Activated CD8-positive, alpha-beta T cell treated with anti-CD3 and anti-CD28 coated beads, Interleukin-2, amount 10 ng/mL, durations not matched to agents 7 days and 5 days (primary cell): ENCODE measurements at places on chromosomes 7 and 10.
A peak's percentile ranks its signal among the peaks of the same experiment; 100 is the strongest.

GRCh38 chr7:87110778-87111177, 41.5 kb upstream of the DMTF1 start:
- DNase-seq: no peak
- peaks cover 12% of the 10 kb centered on the region for H3K27me3 ChIP-seq
- no peak overlapping the region for H3K27ac ChIP-seq
- no peaks in the 10 kb centered on the region for H3K4me1 ChIP-seq
- no peak overlapping the region for H3K4me3 ChIP-seq
- no peaks in the 10 kb centered on the region for H3K36me3 ChIP-seq

DNA sequence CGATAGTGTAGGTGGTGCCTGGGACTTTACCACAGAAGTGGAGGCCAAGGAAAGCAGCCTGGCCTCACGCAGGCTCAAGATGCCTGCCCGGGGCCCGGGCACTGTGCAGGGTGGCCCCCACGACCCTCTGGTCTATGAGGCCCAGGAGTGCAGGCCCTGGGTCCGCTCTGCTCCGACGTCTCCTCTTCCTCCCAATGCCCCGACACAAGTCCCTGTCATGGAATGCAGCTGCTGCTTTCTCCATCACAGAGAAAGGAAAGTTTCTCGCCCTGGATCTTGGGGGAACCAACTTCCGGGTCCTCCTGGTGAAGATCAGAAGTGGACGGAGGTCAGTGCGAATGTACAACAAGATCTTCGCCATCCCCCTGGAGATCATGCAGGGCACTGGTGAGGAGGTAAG, 28.3 kb upstream of the HK1 start:
- H3K27ac ChIP-seq: no peak overlapping the region
- no peaks in the 10 kb centered on the region for H3K36me3 ChIP-seq

DNA sequence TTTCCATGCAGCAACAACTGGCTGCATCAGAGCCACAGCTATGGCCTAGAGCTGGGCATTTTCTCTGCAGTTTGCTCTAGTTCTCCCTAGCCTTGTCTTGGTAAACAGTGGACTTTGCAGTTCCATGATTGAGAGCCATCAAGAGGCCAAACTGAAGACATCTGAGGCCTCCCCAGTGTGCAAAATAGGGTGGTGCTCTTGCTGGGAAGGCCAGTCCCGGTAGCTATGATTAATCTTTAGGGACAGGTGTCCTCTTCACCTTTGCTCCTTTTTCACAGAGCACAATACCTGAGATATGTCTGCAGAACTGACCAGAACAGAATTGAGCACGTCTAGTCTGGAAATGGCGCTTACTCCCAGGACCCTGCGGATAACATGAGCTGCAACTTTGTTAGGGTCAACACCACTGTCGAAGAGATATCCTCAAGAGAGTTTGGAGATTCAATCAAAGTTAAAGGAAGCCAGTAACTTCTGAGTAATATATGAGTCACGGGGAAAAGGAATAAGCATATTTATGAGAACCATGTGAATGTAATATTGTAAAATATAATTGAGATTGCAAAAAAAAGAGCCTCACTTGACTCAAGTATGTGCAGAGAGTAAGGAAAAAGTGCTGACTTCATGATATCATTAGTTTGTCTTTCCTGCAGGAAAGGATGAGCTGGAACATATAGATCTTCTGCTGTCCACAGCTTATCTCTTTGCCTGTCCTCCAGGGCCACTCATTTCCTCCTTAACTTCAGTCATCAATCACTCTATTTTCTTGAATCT, 76.7 kb downstream of the ANK3 start:
- no peaks in the 10 kb centered on the region for H3K27me3 ChIP-seq
- H3K4me1 ChIP-seq: peaks cover 6% of the 10 kb centered on the region
- no peak for DNase-seq
- H3K36me3 ChIP-seq: no peaks in the 10 kb centered on the region
- no peak overlapping the region for H3K4me3 ChIP-seq

GRCh38 chr7:42677751-42678699, 233.8 kb downstream of the C7orf25 start:
- no peak overlapping the region for H3K27ac ChIP-seq
- no peaks in the 10 kb centered on the region for H3K36me3 ChIP-seq
- no peaks in the 10 kb centered on the region for H3K4me1 ChIP-seq

DNA sequence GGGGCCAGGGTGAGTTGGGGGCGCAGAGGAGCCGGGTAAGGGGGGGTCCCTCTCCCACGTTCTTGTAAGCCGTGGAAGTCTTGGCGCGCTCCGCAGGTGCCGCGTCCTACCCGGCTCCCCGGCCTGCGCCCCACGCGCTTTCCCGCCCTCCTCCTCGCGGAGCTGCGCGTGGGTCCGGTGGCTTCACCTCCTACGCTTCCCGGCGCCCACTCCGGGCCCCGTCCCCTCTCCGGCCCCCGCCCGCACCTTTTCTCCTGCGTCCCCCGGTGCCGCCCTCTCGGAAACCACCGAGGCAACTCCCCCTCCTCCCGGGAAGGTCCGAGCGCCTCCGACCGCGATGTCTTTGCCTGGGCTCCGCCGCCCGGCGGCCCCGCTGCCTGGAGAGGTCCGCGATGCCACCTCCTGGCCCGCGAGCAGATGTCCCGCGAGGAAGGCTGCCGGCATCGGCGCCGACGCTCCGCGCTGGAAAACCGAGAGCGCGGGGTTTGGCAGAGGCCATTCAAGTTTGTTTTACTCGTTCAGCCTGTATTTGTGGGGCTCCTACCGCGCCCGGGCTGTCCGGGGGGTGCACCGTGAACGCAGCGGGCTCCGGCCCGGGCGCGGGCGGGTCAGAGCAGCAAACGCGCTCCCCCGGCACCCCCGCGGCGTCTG, 2.4 kb upstream of the NKX6-2 start:
- DNase-seq: no peak
- H3K4me3 ChIP-seq: no peak overlapping the region
- peaks cover 2% of the 10 kb centered on the region for H3K36me3 ChIP-seq
- no peak overlapping the region for H3K27ac ChIP-seq

DNA sequence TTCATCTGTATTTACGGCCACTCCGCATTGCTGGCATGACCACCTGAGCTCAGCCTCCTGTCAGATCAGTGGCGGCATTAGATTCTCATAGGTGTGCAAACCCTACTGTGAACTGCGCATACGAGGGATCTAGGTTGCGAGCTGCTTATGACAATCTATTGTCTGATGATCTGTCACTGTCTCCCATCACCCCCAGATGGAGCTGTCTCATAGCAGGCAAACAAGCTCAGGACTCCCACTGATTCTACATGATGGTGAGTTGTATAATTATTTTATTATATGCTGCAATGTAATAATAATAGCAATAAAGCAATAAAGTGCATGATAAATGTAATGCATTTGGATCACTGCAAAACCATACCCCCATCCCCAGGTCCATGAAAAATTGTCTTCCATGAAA, 1172.9 kb upstream of the AUTS2 start:
- DNase-seq: no peak
- H3K27ac ChIP-seq: no peak overlapping the region
- H3K27me3 ChIP-seq: no peaks in the 10 kb centered on the region
- H3K36me3 ChIP-seq: no peaks in the 10 kb centered on the region
- H3K4me1 ChIP-seq: no peaks in the 10 kb centered on the region
- H3K4me3 ChIP-seq: no peak overlapping the region

DNA sequence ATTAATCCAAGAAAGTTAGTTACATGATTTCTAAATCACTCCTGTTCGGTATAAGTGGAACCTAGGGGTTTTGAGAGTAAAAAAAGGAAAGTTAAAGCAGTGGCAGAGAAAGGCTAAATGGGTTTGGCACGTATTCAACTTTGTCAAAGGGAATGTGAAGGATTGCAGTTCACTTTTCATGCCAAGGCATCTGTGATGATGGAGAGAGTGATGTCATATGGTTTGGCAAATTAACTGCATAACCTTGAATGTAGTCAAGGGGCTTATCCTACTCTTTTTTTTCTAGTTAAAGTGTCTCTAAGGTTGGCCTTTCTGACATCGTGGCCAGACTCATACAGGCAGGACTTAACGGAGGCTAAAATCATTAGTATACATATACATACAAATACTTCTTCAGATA, 277.8 kb downstream of the EXOC4 start:
- H3K4me1 ChIP-seq: no peaks in the 10 kb centered on the region
- H3K4me3 ChIP-seq: no peak overlapping the region
- no peaks in the 10 kb centered on the region for H3K27me3 ChIP-seq
- H3K36me3 ChIP-seq: no peaks in the 10 kb centered on the region
- no peak for DNase-seq
- no peak overlapping the region for H3K27ac ChIP-seq

GRCh38 chr7:8065356-8065813, 96.8 kb downstream of the GLCCI1 start:
- H3K4me3 ChIP-seq: no peak overlapping the region
- H3K27me3 ChIP-seq: no peaks in the 10 kb centered on the region
- no peak overlapping the region for H3K27ac ChIP-seq
- no peak for DNase-seq
- peaks cover 36% of the 10 kb centered on the region for H3K36me3 ChIP-seq

GRCh38 chr7:50491943-50492342, 41.8 kb upstream of the FIGNL1 start:
- no peaks in the 10 kb centered on the region for H3K36me3 ChIP-seq
- H3K4me1 ChIP-seq: no peaks in the 10 kb centered on the region
- peak; percentile 10 for DNase-seq
- H3K4me3 ChIP-seq: no peak overlapping the region
- no peak overlapping the region for H3K27ac ChIP-seq

DNA sequence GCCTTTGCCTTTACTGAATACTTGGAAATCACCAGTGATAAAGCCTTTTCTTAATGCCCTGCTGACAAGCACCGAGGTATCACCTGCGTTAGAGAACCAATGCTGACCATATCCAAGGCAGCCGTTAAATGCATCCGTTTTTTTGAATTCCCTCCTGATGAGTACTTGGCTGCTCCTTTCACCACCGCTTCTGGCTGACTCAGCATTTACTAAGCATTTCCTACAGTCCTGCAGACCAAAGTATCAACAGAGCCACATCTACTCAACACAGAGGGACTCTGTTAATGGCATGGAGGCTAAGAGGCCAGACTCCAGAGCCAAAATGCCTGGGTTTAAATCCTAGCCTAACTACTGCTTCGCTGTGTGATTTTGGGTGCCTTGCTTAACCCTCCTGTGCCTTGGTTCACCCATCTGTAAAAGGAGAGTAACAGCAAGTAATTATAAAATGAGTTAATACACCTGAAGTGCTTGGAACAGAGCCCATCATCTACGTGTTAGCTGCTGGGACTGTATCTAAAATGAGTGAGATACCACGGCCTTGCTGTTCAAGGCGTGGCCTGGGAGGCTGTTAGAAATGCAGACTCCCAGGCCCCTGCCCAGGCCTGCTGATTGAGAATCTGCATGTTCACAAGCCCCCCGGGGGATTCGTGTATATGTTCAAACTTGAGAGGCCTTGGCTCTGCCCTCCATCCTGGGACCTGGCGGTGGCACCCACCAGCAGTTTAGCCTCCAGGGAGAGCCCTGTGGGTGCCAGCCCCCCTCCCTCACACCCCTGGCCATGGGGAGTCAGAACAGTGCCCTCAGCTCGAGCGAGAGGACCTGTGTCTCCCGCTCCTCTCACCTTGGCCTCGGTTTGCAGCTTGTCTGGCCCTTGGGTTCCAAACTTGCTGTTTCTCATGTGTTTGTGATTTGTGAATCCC, 30.8 kb upstream of the EFCAB10 start:
- H3K27ac ChIP-seq: no peak overlapping the region
- no peak for DNase-seq
- H3K4me1 ChIP-seq: no peaks in the 10 kb centered on the region
- H3K4me3 ChIP-seq: no peak overlapping the region

- H3K27ac ChIP-seq: no peak overlapping the region
- no peak overlapping the region for H3K4me3 ChIP-seq
- H3K36me3 ChIP-seq: no peaks in the 10 kb centered on the region
- DNase-seq: no peak
- no peaks in the 10 kb centered on the region for H3K27me3 ChIP-seq
Measured at GRCh38 chr7:41643616-41644015, 59.3 kb downstream of the INHBA start.

GRCh38 chr7:140458201-140458600, 21.1 kb downstream of the MKRN1 start:
- peaks cover 56% of the 10 kb centered on the region for H3K36me3 ChIP-seq
- H3K27me3 ChIP-seq: no peaks in the 10 kb centered on the region
- DNase-seq: no peak
- H3K4me1 ChIP-seq: peaks cover 19% of the 10 kb centered on the region

DNA sequence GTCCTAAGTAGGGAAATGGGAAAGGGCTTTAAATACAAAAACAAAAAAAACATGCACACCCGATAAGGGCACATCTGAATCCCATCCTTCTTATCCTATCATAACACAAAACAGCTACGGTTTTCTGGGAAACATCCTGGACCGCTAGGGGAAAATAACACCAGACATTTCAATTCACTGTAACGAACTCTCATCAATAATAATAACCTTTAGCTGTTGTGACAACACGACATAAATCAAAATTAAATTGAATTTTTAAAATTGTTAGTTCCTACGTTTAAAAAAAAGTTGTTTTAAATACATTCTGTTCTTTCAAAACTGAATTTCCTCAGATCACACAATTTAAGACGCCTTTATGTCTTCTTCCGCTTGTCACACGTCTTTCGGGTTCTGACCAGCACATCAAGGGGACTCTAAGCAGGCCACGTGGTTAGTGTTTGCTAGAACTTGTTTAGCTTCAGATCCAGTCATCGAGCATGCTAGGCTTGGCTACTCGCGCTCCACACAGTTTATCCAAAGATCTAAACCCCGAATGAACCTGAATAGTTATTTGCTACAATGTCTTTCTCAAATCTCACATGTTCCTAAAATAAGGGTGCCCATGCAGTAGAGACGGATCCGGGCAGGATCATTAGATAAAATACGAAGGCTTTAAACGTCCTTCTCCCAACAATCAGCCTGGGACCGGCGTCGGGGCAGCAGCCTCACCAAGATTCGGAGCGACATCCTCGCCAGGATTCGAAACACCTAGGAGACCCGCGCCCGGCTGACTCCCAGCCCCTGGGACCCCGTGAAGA, 839 bp downstream of the IKZF5 start:
- DNase-seq: peak; percentile 74
- H3K36me3 ChIP-seq: peaks cover 12% of the 10 kb centered on the region
- peak overlapping the region; percentile 97 for H3K4me3 ChIP-seq
- peak overlapping the region; percentile 97 for H3K27ac ChIP-seq

DNA sequence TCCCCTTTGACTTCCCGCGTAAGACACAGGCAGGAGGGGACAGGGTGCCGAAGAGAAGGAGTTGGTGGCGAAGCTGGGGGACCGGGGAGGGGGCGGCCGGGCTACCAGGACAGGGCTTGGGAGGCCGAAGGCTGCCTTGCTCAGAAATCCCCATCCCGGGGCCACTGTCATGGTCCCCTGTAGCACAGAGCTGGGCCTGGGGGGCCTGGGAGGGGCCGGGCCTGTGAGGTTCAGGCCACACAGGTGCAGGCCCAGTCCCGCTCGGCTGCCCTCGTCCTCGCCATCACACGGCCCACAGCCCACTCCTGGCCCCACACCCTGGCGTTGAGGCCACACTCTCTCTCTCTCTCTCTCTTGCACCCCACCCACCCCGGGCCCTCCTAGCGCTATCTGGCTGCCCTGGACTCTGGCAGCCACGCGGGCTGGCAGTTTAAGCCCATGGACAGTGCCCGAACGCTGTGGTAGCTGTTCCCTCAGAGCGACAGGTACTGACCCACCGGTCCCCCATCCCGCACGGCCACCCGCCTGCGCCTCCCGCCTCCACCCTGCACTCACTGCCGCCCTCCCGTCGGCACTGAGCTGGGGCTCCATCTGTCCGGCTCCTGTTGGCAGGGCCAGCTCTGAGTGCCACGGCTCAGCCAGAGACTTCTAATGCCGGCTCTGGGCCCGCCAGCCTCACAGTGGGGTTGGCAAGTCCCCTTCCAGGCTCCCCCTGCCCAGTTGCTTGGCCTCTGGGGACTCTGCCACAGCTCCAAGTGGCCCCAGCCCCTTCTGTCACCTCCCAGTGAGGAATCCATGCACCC, 28.0 kb downstream of the TTYH3 start:
- no peaks in the 10 kb centered on the region for H3K36me3 ChIP-seq
- H3K27ac ChIP-seq: no peak overlapping the region
- no peaks in the 10 kb centered on the region for H3K4me1 ChIP-seq
- no peaks in the 10 kb centered on the region for H3K27me3 ChIP-seq
- DNase-seq: no peak
